CD4-positive, alpha-beta T cell treated with Interleukin-4 for 4 hours (primary cell): ENCODE measurements at places on chromosomes 6 and 20.

DNA sequence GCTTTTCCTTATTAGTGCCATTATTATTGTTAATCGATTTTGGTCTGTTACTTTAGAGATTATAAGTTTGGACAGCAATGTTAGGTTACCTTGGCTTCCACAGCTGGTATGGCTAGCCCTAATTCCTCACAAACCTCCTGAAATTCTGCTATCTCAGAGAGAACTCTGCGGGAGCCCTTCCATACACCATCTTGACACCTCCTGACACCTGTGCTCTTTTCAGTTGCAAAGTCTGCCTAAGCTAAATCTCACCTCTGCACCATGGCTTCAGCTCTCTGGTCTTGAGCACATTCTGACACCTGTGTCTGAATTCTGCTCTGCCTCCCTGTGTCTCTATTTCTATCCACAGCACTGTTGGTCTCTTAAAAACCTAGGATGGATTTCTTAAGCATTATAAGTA, 106.5 kb downstream of the DCDC2 start:
- no peak for DNase-seq

GRCh38 chr6:143680141-143680540, 2.4 kb downstream of the PHACTR2 start:
- no peak for DNase-seq

GRCh38 chr6:20148433-20148832, 63.8 kb downstream of the MBOAT1 start:
- DNase-seq = no peak

DNA sequence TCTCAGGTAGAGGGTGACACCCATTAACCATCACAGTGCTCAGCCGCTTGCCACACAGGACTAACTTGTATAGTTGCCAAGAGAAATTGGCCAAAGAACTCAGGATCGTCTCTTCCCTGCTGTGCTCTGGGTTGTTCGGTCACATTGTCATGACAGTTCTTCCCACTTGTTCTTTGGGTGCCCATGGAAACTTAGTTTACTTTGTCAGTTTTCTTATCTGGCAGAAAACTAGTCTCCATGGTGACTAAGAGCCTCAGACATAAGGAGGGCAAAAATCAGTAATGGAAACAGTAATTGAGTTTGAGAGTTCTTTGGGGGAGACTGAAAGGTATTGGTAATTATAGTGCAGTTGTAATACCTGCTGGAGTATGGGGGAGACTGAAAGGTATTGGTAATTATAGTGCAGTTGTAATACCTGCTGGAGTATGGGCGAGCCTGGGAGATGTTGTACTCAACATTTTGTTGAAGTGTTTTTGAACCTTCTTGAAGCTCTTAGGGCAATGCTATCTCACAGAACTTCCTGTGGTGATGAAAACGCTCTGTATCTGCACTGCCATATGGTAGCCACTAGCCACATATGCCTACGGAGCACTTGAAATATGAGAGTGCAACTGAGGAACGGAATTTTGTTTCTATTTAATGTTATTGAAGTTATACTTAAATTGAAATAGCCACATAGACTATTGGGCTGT, 95.2 kb upstream of the HDGFL1 start:
- DNase-seq = no peak

DNA sequence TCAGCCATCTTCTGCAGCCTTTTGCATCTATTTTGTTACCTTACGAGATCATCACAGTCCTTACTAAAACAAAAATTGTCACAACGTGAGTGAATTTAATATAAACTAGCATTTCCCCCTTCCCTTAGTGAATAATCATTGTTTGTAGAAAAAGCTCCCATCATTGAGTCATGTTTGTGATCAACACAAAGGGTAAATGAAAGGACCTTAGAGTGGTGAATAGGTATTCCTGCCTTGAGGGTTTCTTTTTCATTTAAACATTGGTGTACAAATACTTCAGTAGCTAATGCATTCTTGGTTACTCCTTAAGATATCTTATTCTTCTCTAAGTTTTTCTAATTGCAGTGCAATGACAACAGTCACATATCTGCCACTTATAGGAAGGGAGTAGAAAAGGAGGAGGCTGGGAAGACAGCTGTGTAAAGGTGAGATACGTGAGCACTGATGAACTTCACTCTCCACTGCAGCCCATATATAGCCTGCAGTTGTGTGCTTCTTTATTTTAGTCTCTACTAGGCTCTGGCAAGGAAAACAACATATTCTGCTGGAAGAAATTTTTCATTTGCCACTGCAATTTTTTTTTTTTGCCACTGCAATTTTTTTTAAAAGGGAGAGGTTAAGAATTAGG, 27.8 kb downstream of the ADGRG6 start:
- no peak for DNase-seq

DNA sequence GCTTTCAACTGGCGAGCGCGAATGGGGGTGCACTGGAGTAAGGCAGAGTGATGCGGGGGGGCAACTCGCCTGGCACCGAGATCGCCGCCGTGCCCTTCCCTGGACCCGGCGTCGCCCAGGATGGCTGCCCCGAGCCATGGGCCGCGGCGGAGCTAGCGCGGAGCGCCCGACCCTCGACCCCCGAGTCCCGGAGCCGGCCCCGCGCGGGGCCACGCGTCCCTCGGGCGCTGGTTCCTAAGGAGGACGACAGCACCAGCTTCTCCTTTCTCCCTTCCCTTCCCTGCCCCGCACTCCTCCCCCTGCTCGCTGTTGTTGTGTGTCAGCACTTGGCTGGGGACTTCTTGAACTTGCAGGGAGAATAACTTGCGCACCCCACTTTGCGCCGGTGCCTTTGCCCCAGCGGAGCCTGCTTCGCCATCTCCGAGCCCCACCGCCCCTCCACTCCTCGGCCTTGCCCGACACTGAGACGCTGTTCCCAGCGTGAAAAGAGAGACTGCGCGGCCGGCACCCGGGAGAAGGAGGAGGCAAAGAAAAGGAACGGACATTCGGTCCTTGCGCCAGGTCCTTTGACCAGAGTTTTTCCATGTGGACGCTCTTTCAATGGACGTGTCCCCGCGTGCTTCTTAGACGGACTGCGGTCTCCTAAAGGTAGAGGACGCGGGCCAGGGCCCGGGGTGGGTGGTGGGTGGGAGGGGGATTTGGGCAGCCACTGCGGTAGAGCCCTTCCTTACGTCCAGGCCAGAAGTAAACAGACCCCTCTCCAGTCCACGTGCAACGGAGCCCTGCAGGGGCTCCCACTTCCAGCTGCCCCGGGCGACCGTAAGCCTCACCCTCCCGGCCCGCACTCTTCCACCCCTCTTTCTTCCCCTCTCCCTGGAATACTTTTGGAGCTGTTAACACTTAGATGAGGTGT, 998 bp downstream of the BMP2 start:
- DNase-seq = no peak

GRCh38 chr6:2857580-2858337, 16.1 kb upstream of the SERPINB1 start:
- peak; percentile 90 for DNase-seq

DNA sequence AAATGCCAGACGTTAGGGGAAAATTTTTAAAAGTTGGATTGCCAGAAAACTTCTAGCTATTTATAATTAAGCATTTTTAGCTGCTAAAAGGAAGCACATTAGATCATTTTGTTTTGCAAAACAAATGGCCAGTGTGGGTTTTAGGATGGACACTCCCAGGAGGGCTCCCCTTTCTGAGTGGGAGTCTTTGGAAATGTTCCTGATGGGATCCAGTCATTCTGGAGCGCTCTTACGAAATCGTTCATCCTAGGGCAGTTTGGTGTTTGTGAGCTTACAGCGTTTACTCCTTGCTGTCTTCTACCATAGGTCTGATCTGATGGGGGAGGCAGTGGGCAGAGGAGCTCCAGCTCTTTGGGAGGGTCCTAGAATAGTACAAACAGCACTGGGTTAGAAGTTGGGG, 14.7 kb downstream of the GNAS start:
- no peak for DNase-seq

GRCh38 chr6:147676495-147677199, 168.2 kb downstream of the SAMD5 start:
- DNase-seq = no peak

GRCh38 chr6:163392533-163392932, 22.0 kb upstream of the QKI start:
- no peak for DNase-seq

DNA sequence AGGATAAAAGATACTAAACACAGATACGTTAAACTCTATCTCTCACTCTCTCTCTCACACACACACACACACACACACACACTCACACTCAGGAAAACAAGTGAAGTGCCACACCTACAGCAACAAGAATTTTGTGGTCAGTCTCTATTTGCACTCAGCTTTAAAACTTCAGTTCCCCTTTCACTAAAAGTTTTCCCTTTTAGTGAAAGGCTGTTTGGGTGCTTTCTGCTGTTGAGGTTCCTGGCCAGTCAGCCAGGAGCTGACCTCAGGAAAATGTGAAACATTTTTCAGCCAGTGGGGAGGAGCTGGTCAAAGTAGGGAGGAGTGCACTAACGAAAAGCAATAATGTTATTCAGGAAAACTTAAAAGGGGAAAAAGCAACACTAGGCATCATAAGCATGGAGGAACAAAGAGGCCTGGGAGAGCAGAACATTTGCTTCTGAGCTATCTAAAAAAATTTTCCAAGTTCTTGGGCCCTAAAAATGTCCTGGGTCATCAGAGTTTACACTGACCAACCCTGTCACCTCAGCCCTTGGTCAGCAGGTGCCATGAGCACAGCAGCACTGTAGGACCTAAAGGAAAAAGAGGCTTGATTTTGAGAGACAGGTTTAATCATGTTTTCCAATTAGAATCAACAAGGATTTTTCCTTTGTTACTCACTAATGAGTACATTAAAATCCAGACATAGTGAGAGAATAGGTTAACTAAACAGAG, 30.7 kb upstream of the NT5E start:
- no peak for DNase-seq

- DNase-seq = no peak
Measured at GRCh38 chr6:169240125-169240524, 13.5 kb downstream of the THBS2 start.

GRCh38 chr6:22231616-22232015, 65.2 kb downstream of the PRL start:
- no peak for DNase-seq

DNA sequence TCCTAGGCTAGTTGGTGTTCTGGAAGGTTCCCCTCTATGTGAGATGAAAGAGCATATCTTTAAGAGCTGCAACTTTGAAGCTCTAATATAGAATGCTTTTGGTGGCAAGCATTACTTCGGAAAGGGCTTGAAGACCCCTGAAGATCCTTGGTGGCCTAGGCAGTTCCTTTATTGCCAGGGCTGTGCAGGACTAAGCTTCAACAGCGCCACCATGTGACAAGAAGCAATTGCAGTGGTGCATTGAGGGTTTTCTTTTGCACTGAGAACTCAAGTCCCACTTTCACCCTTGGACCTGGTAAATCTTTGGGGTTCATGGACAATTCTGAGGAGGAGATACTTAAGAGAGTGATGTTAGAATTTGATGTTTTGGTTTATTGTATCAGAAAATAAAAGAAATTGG, 237.4 kb upstream of the GMDS start:
- DNase-seq = no peak

- DNase-seq = no peak
Measured at GRCh38 chr6:125001684-125002405, 39.6 kb downstream of the RNF217 start.

- DNase-seq = no peak
Measured at GRCh38 chr6:41100871-41101287, 28.1 kb downstream of the NFYA start.

DNA sequence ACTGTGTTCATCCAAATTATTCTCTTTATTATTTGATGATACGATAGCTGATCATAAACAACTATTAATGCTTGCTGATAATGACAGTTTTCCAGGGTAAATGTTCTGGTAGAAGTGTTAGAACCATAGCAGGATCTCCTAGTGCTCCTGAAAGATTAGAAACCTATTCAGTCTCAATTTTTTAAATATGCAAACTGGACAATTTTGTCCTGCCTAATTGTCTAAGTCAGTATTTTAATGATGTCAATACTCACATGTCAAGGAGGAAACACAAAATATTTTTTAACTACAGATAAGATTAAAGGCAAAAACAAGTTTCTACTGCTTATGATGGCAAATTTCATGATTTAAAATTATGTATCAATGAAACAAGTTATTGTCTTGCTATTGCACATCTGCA, 233.9 kb downstream of the RFPL4B start:
- no peak for DNase-seq

GRCh38 chr20:59603781-59604541, at the start of gene PHACTR3:
TSS of gene PHACTR3 (plus strand) at chr20:59604540. CDS start at chr20:59605015, 475 bp downstream.
- no peak for DNase-seq

GRCh38 chr6:155486721-155487294, 31.2 kb upstream of the NOX3 start:
- no peak for DNase-seq

DNA sequence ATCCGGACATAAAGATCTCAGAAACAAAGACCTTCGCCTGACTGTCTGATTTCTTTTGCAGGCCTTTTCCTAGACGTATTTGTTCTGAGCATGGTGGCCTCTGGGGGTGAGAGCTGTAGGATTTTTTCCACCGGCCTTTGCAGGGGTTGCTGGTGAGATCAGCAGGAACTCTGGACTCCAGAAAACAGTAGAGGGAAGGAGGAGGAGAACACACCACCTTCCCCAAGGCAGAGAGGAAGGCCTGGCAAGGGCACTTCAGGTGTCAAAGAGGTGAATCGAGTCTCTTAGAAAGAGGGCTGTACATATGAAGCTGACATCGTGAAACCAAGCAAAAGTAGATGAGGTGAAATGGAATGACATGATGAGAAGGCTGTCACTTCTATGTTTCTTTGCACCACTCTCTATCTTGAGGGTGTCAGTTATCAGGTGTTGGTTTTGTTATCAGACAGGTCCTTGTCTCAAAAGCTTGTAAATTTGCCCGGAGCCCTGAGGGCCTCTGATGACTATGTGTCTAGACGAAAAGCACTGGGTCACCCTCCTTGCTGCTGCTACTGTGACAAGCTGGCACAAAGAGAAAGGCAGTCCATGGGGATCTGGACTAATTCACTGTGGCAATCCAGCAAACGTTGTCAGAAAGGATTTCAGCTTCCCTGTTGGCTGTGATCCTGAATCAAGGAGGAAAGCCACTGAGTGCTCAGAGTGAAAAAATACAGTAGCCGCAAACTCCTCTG, 91.3 kb upstream of the MAP3K7 start:
- no peak for DNase-seq

DNA sequence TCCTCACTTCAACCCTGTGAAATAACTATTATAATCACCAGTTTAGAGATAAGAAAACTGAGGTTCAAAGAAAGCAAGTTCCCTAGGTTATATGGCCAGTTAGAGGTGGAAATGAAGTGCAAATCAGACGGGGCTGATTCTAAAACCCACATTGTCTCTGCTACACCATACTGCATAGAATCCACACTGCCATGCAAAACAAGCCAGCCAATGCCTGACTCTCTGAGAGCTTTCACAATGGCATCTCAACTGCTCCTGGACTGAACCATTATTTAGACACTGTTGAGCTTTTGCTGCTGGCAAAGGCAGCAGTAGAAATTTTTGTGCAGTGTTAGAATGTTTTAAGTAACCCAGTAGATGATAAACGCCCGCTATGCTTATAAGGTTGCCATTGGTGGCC, 195.2 kb upstream of the CNR1 start:
- DNase-seq = no peak

- DNase-seq = peak; percentile 82
Measured at GRCh38 chr20:46400828-46401477, 5.5 kb downstream of the ELMO2 start.

DNA sequence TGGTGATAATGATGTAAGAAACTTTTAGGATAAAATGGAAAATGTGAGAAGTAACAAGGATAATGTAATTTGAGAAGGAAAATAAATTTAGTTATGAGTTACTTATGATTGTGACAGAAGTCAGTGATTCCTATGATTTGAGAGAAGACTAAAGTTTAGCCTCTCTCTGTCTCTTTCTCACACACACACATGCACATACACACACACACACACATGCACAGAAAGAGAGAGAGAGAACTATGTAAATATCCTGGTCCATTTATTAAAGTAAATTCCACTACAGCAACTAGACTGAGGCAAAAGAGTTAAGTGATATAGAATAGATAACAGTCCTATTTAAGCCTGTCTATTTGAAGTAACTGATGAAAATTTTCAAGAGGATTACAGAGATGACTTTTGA, 375.2 kb downstream of the CD109 start:
- no peak for DNase-seq
